Stimulated activated CD8-positive, alpha-beta memory T cell treated with anti-CD3 and anti-CD28 coated beads, Interleukin-15, amount 100 ng/mL, for 48 hours (primary cell): ENCODE measurements at places on chromosomes 2 and 18.

DNA sequence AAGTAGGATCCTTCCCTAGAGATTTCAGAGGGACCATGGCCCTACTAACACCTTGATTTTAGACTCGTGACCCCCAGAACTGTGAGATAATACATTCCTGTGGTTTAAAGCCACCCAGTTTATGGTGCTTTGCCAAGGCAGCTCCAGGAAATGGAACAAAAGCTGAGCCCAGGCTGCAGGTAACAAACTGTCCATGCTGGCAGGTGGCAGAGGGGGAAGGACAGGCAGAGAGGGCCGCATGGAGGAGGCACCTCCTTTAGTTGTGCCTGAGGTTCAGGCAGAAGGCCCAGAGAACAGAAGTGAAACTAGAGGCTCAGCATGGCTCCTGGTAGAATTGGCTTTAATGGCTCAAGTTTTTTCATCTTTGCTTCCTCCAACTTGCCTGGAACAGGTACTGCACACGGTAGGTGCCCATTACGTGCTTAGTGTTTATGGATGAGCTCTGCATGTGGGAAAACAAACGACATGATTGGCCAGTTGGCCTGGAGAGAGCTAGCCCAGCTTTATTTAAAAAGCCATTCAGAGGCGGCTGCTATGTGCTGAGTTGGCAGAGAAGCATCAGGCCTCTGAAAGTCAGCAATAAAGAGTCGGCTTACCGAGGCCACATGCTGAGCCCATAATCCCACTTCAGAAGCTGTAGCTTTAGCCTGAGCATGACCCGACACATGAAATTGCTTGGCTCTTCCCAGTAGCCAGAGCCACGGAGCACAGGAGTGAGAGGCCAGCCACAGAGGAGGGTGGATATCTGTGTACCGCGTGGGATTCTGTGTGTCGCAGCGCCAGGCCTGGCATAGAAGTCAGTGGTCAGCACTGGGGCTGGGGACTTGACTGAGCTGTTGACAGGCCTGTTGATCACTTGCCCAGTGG is 36.5 kb downstream of the HS1BP3 start:
- no peak for DNase-seq

DNA sequence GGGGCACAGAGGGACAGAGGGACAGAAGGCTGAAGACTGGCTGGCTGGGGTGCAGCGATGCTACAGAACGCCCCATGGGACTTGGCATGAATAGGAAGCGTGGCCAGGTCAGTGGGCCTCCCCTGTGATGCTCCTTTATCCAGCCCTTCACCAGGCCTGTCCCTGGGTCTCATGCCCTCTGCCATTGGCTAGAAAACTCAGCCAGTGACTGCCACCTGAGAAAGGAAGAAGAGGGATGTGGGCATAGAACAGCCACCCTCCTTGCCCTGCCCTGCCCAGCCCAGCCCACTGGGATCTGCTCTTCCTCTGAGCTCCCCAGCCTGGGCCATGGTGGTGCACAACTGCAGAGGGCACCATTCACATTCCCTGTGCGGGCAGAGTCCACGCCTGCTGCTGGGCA is 10.5 kb upstream of the LAPTM4A start:
- no peak for DNase-seq

GRCh38 chr18:42606886-42607495 is 508.5 kb downstream of the RIT2 start:
- no peak for DNase-seq

GRCh38 chr2:83015035-83015715 is 1443.9 kb downstream of the SUCLG1 start:
- no peak for DNase-seq

DNA sequence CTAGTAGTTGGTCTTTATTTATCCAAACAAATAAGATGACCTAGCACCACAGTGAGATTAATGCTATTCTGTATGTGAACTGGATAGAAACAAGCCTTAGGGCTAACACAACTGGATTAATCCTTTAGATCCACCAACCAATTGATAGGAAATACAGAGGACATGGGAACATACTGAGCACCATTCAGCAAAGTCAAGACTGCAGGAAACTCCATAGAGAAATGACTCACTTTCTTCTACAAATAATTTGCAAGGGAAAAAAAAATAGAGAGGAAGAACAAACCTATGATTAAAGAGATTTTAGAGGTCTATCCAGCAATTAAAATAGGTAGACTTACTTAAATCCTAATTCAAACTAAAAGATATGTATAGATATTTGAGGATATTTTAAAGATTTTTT is 23.9 kb downstream of the WDFY1 start:
- no peak for DNase-seq

DNA sequence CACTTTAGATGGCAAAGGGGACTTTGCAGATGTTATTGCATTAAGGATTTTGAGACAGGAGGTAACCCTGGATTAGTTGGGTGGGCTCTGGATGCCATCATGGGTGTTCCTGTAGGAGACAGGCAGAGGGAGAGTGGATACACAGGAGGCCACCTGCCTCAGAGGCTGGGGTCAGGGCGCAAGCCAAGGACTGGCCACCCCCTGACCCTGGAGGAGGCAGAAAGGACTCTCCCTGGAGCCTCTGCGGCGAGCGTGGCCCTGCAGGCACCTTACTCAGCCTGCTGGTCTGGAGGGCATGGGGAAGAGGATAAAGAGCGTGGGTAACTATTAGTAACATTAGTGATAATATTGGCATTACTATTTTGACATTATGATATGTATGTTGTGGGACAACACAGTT is 21.6 kb upstream of the OTOS start:
- no peak for DNase-seq

- DNase-seq = no peak
Measured at GRCh38 chr2:168850846-168851245, 39.4 kb downstream of the SPC25 start.

- DNase-seq = no peak
Measured at GRCh38 chr18:10121786-10122515, 208.1 kb downstream of the VAPA start.

GRCh38 chr2:7242189-7242867 is 325.1 kb downstream of the RNF144A start:
- DNase-seq = no peak

- no peak for DNase-seq
Measured at GRCh38 chr2:135198481-135198880, 146.4 kb downstream of the RAB3GAP1 start.

- DNase-seq = no peak
Measured at GRCh38 chr2:52897511-52898044, 870.0 kb upstream of the CHAC2 start.

DNA sequence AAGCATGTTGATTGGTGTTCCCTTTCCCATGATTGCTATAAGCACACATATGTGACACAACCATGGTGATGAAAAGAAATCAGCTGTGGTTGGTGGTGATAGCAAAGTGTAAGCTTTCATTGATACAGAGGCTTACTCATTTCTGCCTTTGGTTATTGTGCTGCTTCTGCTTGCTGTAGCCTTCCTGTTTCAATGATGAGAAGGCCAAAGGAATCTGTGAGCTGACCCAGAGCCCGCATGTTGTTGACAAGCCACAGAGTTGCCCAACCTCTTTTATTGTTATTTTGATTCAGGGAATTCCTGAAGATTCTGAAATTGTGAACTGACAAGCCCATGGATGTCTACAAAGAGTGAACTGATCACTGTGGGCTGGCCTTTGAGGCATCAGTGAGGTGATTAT is 164.4 kb downstream of the TMEFF2 start:
- no peak for DNase-seq

DNA sequence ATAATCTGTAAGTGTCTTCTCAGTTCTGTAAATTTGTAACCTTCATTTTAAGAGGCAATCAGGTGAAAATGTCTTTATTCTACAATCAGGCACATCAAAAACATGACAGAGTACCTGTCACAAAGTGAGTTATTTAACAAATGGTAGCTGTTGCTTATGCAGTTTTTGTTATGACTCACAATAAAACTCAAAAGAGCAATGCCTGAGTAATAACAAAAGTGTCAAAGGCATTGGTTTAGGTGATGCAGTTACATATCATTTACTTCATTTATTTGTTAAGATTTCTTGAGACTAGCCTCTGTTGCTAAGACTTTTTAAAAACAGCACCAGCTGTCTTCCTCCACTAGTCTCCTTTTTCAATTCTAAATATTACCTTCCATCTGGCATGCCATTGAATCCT is 177.8 kb downstream of the KIAA1328 start:
- no peak for DNase-seq

DNA sequence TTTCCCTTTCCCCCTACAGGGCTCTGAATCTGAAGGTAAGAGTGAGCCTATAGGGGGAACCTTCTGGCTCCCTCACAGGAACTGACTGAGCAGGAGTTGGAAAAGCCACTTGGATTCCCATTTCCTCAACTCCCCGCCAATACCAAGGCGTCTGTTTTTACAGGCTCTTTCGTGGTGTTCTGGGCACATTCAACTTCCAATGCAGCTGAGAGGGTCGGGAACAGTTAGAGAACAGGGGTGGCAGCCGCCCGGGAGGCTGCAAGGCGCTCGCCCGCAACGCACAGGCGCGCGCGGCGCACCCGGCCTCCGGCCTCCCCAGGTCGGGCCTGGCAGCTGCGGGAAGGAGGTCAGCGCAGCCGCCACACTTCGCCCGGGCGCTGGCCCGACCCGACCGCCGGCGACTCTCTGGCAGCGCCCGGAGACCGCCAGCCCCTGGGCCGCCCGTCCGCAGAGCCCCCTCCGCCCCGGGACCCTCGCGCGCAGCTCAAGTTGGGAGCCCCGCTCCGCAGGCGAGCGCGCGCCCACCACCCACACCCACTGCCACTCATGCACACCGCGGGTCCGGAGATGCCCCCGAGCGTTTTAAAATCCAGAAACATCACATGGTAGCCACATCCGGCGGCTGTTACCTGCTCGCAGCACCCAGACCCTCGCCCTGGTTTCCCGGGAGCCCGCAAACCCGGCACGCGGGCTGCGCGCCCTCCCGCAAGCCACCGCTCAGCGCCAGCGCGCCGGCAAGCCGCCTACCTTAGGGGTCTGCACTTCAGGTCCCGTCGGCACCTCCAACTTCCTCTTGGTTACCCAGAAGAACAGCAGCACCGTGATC is 816 bp downstream of the GALNT14 start:
- no peak for DNase-seq

GRCh38 chr2:63861220-63861822 is 19.6 kb downstream of the UGP2 start:
- DNase-seq = peak; percentile 19

GRCh38 chr18:63224630-63225029 is 94.9 kb downstream of the BCL2 start:
- DNase-seq = peak; percentile 48

- no peak for DNase-seq
Measured at GRCh38 chr2:241665731-241666440, 20.7 kb downstream of the DTYMK start.

DNA sequence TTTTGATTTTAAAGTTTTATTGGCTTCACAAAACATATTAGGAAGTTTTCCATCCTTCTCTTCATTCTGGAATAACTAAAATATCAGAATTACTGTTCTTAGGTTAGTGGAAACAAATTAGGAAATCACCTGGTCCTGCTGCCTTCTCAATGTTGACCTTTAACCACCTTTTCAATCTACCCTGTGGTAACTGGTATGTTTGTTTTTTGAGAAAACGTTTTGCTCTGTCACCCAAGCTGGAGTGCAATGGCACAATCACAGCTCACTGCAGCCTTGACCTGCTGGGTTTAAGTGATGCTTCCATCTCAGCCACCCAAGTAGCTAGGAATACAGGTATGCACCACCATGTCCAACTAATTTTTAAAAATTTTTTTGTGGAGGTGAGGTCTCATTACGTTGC is 28.4 kb downstream of the ACYP2 start:
- DNase-seq = no peak

DNA sequence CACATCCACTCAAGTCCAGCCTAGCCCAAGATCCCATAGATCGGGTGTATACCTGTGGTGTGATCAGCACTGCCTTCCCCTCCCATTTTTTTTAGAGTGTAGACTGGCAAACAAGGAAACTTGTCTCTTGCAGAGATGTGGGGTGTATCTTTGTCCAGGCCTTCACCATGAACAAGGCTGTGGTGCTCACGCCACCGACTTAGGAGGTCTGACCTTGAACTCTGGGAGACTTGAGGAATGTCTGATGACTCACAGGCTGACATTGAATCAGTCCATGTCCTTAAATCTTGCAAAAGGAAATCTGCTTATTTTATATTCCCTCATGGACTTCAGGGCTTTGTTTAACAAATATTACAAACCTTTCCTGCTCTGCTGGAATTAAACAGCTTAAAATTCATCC is 4.5 kb upstream of the CTIF start:
- no peak for DNase-seq

DNA sequence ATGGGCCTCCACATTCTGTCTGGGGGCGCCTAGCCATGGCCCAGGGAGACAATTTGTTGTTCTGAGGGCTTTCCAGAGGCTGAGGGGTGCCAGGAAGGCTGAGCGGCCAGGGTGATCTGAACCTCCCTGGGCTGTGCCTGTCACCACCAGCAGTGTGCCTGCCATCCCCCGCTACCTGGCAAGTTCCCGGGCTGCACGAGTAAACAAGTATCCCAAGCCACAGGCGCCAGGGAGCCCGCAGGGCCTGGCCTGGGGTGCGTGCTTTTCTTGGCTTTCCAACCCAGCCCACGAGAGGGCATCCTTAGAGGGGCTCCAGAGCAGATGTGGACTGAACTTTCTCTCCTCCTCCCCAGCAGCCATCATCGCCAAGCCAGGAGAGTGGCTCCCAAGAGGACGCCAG is 35.1 kb upstream of the B3GNT7 start:
- no peak for DNase-seq

DNA sequence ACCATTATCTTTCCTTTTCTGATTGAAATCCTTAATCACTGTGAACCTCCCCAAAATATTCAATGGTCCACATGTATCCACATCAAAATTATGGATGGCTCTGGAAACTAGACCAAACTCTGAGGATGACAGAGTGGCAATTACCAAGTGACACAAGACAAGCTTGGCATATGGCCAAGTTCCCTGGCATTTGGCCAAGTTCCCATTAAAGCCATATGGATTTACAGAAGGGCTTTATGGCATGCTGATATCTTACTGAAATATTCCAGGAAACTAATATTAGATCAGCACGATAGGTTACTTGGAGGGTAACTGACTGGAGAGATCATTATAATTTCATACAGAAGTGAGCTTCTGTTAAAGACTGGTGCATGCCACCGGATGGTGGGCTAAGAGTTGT is 21.9 kb upstream of the CERS6 start:
- no peak for DNase-seq

DNA sequence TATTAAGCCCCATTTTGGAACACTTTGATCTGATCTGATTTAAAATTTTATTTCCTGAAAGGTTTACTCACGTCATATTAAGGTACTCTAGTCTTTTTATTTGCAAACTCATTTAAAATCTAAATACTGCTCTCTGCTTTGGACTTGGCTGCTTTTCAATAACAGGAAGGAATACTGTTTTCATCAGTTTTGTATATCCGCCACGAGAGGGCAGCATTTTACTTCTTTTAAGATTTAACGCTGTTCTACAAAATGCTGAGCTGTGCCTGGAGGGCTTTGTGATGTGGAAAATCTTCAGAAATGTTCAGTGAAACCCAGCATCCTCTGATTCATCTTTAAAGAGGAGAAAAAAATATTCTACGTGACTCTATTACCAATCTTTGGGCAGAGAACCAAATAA is 37.5 kb upstream of the SLC38A11 start:
- DNase-seq = peak; percentile 10

GRCh38 chr2:68739595-68740399 is 5.2 kb downstream of the ARHGAP25 start:
- DNase-seq = no peak

GRCh38 chr18:70324897-70325296 is 36.1 kb downstream of the SOCS6 start:
- no peak for DNase-seq
